ENCODE measurements at places on chromosomes 5 and 9.

GRCh38 chr5:61186634-61187033, 24.4 kb upstream of the SMIM15 start:
- DNase-seq = no peak

DNA sequence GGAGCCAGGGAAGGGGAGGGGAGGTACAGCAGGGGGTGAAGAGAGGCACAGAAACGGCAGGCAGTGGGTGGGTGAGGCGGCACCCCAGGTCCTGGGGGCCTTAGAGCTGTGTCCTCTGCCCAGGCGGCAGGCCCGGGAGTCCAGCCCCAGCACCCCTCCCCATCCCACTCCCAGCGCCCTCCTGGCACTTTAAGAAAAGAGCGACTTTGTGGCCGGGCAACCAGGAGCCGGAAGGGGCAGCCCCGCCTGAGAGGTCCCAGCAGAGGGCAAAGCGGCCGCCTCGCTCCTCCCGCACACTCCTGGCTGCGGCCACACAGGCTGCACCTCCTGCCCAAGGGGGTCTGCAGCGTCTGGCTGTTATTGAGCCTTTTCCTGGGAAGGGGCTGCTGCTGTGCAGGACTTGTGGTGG, 42.6 kb downstream of the NACC2 start:
- DNase-seq = peak; percentile 73

- no peak for DNase-seq
These were observed 852 bp downstream of the ZNF354C start for GRCh38 chr5:179061025-179061424.

- no peak for DNase-seq
These were observed 32.1 kb upstream of the ANKRD18A start for GRCh38 chr9:38652486-38652885.

Data from myocyte (in vitro differentiated cells).